ENCODE measurements at places on chromosomes 7 and 10. TPM values are rescaled to one million over a fixed set of nuclear protein-coding genes. Genes with fewer than 3 reads are reported as not detected.
A peak's percentile ranks its signal among the peaks of the same experiment; 100 is the strongest.

Gene MYOZ1
- 5.2 TPM for total RNA-seq

Gene PON3
- total RNA-seq: 36.4 TPM

Gene RGR
- 0.41 TPM for total RNA-seq

Gene SEMA3D
- total RNA-seq: 13.6 TPM

DNA sequence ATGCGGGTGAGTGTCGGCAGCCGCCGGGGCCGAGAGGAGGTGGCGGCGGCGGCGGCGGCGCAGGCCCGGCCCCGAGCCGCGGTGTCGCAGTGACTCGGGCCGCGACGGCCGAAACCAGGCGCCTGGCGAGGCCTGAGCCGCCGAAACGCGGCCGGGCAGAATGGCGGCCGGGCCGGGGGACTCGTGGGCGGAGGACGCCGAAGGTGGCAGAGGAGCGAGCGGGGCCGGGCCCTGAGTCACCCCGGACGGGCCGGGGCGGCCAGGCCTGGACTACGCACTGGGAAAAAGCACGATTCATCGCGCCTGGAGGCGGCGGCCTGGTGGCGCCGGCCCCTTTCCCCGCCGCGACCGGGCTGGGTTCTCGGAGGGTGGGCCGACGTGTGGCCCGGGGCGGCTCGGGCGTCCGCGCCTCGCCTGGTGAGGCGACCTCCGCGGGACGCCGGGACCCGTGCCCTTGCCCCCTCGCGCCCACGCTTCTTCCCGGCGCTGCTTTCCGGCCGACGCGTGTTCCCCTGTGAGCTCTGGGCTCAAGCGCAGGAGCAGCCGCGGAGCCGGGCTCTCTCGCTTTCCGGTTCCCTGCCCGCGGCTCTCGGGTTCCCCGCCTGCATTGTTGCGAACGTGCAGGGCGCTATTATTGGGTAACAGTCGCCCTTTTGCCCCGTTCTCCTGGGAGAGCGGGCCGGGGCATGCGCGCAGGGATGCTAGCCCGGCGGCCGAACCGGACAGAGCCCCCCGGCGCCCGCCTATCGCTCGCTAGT lies 500 bp downstream of the CUL1 start:
- no peaks in the 10 kb centered on the region for H3K27me3 ChIP-seq
- H3K27ac ChIP-seq: peak overlapping the region; percentile 99
- H3K36me3 ChIP-seq: no peaks in the 10 kb centered on the region
- H3K4me1 ChIP-seq: peaks cover 36% of the 10 kb centered on the region
- peak; percentile 86 for DNase-seq

- H3K36me3 ChIP-seq: no peaks in the 10 kb centered on the region
- no peak overlapping the region for H3K4me3 ChIP-seq
- no peaks in the 10 kb centered on the region for H3K4me1 ChIP-seq
- no peaks in the 10 kb centered on the region for H3K27me3 ChIP-seq
- no peak for DNase-seq
These were observed 19.9 kb upstream of the CCNY start for GRCh38 chr10:35316218-35316967.

DNA sequence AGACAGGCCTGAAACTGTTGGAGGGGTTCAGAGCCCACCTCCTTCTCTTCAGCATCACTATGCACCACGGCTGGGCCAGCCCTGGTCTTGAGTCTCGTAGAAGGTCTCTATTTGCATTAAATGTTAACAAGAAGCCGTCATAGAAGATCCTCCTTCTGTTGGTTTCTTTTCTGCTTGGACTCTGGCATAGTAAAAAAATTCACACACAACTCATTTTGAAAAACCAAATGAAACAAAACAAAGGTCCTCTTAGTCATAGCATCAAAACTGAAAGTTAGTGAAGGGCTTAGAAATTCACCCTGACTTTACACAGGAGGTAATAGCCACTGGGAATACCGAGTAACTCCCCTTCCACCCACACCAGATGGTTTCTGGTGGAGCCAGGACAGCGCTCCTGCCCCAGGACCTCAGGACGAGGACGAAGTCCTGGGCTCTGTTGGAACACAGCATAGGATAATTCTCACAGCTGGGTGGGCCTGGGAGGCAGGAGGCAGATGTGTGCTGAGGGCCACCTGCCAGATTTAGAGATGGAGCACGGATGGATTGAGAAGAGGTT lies 248.4 kb upstream of the KLF6 start:
- H3K36me3 ChIP-seq: no peaks in the 10 kb centered on the region
- DNase-seq: no peak
- no peak overlapping the region for H3K4me3 ChIP-seq
- H3K27me3 ChIP-seq: no peaks in the 10 kb centered on the region
- H3K27ac ChIP-seq: no peak overlapping the region

Data from upper lobe of right lung (tissue), 1 donor.